ENCODE measurements at places on chromosomes 12 and 14. TPM values are rescaled to one million over a fixed set of nuclear protein-coding genes. Genes with fewer than 3 reads are reported as not detected.

The CCER1 gene
- not detected for total RNA-seq

The PLEKHG7 gene
- total RNA-seq: not detected

The LRRK2 gene
- not detected for total RNA-seq

The CLEC6A gene
- not detected for total RNA-seq

The SPRYD3 gene
- total RNA-seq: 9.0 TPM

The ASIC1 gene
- 0.24 TPM for total RNA-seq

The IRAK3 gene
- not detected for total RNA-seq

The HOXC10 gene
- total RNA-seq: not detected

The ATL1 gene
- 0.60 TPM for total RNA-seq

The NTS gene
- total RNA-seq: 0.13 TPM

The HIF1A gene
- total RNA-seq: 211 TPM

The CAPRIN2 gene
- total RNA-seq: 21.7 TPM

The AMN1 gene
- 11.3 TPM for total RNA-seq

The CLEC7A gene
- not detected for total RNA-seq

The HELB gene
- 4.5 TPM for total RNA-seq

The STAC3 gene
- 0.14 TPM for total RNA-seq

The GPRC5A gene
- 0.24 TPM for total RNA-seq

The MYL6 gene
- 1,778 TPM for total RNA-seq

The ADAMTS20 gene
- total RNA-seq: not detected

The SDS gene
- not detected for total RNA-seq

The CLEC4A gene
- not detected for total RNA-seq
